Sciatic nerve (tissue), 2 donors: ENCODE measurements at places on chromosomes 6 and 20. TPM values are rescaled to one million over a fixed set of nuclear protein-coding genes. Genes with fewer than 3 reads are reported as not detected.

ANGPT4 gene
- 0.27 TPM for total RNA-seq

WFDC5 gene
- not detected for total RNA-seq

HFE gene
- total RNA-seq, result 13.9 TPM

SOBP gene
- total RNA-seq, result 18.5 TPM

GNAS gene
- 617 TPM for total RNA-seq

OOEP gene
- not detected for total RNA-seq
